Stimulated activated CD4-positive, alpha-beta T cell treated with anti-CD3 and anti-CD28 coated beads, Interleukin-12 subunit alpha, Interleukin-12 subunit beta, amount 100 ng/mL, for 4 hours (primary cell): ENCODE measurements at places on chromosomes 16 and 17.

DNA sequence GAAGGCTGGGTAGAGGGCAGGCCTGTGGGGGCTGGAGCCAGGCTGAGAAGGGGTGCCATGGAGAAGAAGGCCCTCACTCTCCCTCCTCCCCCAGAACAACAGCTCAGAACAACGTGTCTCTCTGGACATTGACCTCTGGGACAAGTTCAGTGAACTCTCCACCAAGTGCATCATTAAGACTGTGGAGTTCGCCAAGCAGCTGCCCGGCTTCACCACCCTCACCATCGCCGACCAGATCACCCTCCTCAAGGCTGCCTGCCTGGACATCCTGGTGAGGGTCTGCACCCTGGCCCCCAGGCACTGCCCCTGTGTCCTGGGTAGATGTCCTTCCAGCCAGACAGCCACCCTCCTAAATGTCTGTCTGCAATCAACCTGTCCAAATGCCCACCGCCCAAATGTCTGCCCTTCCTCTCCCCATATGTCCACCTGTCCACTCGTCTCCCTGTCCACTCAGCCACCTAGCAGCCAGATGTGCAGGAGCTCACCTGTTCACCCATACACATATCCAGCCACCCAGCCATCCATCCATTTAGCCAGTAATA, 12.2 kb downstream of the GJD3 start:
- DNase-seq, result no peak

DNA sequence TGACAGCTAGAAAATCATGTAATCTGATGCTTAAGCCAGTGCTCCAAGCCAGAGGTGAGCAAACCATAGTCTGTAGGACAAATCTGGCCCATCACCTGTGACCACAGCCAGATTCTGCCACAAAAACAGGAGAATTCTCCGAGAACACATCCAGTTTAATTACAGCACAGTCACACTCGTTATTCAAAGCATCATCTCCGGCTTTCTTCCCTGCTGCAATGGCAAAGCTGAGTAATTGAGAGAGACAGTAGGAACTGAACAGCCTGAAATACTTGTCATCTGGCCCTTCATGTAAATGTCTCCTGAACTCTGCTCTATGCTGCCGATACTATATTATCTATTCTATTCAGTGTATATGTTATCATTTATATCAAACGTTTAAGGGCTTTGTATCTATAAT, 121.4 kb upstream of the FOXF1 start:
- no peak for DNase-seq

DNA sequence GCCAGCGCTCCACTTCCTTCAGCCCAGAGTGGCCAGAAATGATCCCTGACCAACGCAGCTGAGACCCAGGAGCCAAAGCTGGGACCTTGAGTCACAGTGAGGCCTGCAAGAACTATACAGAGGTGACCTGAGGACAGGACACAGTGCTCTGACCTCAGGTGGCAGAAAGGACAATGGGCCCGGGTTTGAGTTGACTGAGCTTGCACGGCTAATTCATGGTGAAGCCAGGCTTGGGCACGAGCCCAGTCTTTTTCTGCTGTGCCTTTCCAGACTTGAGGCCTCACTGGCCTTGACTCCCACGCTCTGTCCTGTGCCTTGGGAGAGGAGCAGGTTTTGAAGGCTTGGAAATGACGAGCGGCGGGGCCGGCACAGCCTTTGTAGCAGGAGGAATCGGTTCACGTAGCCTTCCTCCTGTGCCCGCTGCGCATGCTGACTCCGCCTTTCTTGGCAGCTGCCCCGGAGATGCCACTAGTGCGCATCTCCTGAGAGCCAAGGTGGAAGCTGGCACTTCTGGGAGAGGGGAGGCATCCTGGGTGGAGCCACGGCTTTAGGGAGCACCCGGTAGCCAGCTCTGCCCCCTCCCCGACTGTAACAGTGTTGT, 34.9 kb downstream of the NDEL1 start:
- no peak for DNase-seq

DNA sequence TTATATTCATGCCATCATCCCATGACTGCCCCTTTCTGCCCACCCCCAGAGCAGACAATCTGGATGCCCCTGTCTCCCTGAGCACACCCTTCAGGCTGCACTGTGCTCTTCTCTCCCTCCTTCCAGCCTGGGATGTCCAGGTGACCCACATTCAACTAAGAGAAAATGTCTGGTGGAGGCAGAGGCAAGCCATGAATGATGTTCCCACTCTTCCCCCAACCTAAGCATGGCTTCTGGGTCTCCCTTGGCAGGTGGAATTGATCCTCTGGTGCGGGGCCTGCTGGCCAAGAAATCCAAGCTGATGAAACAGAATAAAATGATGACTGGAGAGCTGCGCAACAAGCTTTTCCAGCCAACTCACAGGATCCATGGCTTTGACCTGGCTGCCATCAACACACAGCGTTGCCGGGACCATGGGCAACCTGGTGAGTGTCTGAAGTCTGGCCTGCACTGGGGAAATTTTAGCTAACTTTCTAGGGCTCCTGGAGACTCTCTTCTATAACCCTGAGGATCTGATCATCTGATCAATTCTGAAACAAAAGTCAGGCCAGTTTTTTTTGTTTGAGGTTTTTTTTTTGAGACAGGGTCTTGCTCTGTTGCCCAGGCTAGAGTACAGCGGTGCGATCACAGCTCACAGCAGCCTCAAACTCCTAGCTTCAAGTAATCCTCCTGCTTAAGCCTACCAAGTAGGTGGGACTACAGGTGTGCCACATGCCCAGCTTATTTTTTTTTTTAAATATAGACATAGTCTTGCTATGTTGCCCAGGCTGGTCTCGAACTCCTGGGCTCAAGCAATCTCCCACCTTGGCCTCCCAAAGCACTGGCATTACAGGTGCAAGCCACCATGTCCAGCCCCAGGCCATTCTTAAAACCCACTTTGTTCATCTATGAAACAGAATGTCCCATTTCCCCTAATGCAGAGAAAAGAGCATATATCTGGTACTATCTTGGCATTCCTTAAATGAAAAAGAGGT, 14.5 kb downstream of the MPO start:
- DNase-seq, result no peak

DNA sequence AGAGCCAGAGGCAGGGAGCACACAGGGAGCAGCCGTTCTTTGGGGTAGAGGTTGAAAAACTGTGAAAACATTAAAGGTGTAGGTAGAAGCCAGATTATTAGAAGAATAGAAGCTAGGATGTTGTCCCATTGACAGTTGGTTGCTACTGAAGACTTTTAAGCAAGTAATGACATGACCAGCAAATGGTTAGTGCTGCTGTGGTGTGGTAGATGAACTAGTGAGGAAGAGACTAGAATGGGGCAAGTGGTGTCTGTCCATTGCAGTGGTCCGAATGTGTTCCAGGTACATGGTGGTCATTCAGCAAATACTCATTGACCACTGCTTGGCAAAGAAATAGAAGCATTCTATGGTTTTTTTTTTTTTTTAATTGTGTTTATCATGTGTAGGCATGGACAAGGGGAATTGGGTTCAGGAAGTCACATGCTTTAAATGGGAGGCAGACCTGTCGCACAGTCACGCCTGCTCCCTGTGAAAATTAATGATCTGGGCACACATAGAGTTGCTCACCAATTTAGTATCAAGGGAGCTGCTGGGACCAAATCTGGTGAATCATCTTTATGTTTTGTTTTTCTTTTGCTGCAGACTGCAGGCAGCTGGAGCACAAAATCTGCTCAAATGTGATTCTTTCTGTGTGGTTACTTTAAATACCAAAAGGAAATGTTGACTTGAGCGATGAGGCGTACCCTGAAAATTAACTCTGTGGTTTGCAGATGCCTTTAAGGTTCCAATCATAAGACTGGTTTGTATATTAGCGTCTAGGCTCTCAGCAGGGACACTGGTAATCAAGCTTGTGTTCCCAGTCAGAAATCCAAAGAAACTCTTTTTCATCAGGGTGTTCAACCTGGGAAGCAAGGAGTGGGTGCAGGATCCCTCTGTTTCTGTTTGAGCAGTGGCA, 30.7 kb downstream of the YPEL2 start:
- DNase-seq, result no peak

- DNase-seq, result no peak
Observed at GRCh38 chr17:82623707-82624106, 24.5 kb downstream of the WDR45B start.

DNA sequence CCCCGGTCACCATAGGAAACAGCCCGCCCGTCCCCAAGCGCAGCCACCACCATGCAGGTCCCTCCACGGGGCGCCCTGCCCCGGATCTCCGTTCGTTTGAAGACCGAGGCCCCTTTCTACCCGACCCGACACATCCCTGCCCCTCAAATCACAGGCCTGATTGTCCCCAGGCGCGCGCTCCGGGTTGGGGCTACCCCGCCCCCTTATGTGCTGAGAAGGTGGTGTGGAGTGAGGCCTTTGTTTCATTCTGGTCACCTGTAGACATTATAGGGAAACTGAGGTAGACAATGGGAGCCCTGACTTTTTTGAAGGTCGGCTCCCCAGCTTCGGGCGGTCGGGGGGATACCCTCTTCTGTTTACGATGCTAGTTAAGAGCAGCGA, 763 bp upstream of the ACTG1 start:
- DNase-seq, result no peak
